ENCODE measurements at places on chromosomes 2 and 18.

DNA sequence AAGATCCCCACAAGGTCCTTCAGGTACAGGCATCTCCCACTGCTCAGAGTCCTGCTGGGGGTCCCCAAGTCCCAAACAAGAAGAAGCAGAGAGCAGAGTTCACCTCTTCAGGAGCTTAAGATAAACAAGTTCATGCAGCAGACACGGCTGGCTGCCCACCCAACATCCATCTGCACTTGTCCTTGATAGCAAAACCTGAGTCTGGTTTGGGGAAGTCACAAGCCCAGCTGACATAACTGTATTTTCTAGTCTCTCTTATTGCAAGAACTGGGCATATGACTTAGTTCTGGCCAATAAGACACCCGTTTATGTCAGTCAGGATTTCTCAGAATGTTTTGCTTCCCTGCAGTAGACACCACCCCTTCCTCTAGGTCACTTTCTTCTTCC lies 31.8 kb downstream of the AFF3 start:
- no peak for DNase-seq

- DNase-seq: no peak
These were observed 122.4 kb downstream of the NDUFA10 start for GRCh38 chr2:239902749-239903201.

DNA sequence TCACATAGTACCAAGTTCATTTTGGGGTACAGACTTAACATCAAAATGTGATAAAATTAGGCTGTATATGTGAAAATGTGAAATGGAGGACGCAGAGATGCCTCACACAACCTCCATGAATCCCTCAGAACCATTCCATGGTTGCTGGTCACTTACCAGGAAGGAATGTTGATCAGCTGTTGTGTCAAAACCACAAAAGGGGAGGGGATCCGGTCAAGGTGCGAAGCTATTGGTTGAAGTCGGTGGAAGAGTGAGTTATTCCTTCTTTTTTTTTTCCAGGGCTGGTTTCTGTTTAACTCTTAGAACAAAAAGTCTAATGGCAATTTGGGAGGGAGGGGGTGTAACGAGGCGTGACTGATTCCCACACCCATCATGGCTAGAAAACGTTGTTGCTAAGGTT lies 32.3 kb upstream of the REG3A start:
- no peak for DNase-seq

DNA sequence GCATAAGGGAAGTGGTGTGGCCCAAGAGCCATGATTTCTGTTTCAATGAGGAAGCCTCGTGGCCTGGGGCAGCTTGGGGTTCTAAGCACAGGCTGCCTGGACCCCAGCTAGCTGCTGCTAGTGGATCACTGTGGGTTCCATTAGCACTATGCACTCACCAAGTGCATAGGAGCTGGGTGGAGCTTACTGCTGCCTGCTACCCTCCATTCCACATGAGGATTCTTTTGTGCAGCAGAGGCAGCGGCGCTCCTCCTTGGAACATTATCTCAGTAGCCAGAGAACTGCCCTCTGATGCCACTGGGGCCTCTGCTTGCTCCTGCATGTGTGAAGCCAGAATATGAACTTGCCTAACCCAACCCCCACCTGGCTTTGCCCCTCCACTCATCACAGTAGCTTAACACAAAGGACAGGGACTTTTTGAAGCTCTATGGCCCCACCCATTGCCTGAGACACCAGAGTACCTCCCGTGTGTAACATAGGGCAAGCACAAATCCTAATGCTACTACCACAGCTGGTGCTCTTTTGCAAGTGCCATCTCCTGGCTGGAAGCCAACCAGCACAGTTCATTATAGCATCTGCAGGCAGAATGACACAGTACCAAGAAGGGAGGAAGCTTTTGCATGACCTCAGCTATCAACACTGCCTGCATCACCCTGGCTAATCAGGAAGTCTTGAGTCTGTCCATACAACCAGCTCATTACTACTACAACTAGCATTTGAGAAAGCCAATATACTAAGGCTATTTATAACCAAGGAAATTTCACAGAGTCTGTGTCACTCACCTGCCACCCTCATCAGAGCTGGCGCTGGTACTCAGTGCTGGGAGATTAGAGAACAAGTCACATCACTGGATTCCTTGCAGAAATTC lies 297.0 kb upstream of the GULP1 start:
- DNase-seq: no peak

DNA sequence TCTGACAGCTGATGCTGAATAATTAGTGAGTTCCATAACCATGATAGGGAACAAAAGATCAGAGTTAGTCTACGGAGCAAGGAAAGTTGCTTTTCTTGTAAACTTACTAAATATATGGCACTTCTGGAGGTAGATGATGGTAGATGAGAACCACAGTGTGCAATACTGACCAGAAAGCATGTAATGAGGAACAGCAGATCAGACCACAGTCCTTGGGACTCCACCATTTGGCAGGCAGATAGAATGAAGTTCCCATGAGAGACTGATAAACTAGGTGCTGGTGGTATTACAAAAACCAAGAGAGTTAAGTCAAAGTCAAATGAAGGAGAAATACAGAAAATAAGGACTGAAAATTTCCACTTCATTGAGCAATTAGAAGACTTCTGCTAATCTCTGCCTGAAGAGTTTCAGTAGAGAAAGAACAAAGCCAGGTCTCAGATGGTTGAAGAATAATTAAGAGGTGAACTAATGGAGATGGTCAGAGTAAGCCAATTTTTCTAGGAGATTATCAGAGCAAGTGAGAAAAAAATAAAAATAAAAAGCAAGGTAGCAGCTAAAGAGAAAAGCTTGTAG lies 10.4 kb downstream of the CERKL start:
- DNase-seq: no peak

DNA sequence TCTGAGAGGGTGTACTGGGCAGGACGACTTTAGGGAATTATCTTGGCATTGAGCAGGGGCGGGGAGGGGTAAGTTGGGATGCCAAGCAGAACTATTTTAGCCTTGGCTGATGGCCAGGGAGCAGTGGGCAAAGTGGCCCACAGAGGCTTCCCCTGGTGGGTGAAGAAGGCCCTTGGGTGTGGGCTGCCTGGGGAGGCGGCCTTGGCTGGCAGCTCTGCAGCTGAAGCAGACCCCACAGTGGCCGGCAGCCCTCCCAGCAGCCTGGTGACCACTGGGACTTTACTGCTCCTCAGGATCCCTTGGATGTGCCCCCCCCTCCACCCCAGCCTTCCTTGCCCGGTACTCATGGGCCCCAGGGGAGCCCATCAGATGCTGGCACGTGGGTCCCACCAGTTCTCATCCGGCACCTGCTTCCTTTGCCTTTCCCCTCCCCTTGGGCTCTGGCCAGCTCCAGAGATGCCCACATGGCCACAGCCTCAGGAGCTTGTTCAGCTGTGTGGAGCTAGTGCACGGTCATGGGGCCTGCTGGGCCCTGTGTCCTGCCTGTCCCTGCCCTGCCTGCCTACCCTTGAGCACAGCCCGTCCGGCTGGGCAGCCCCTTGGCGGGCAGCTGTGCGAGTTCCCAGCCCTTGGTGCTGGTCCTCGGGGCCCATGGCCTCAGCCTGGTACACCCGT lies 122.1 kb upstream of the HS6ST1 start:
- no peak for DNase-seq

DNA sequence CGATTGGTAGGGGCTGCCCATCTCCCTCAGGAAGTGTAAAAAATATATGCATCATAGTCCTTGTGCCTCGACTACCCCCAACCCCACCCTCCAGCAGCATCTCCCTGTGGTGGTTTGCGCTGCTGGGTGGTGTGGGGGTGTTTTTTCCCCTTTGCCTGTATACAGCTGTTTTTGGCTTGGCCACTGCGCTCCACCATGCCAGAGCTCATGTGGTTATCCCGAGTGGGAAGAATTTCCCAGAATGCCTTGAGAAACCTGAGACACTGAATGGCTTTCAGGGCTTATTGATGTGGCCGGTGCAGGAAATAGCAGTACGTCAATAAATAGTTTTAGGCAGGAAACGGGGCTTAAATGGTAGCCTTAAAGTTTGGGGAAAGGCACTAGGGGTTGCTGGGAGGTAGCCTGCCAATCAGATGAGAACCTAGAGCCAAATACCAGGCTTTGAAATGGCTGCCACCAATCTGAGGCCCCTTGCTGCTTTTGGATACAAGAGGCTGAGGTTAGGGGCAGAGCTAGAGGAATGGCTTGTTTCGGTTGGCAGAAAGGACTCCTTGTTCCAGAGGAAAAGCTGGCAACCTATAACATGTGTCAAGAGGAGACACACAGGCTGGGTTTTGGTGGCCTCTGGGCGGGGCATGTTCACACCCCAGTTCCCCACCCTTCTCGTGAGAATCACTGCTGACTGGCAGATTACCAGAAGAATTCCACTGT lies 144.1 kb downstream of the SMAD7 start:
- DNase-seq: no peak

DNA sequence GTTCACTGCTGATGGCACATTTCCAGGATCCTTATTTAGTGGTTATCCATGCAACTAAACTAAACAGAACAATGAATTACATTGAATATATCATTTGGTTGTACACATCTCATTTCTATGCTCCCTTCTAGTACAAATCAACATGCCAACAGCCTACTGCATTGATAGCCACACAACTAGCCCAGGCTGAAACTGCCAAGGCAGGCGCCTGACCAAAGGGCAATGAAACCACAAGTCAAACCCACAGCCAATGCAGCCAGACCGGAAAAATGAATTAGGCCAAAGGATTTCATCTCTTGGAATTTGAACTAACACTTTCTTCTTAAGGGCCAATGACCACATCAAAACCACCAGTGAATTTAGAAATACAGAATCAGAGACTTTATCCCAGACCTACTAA lies 196.4 kb downstream of the NOL4 start:
- no peak for DNase-seq

- DNase-seq: no peak
These were observed 14.9 kb upstream of the KLF11 start for GRCh38 chr2:10028407-10028987.

DNA sequence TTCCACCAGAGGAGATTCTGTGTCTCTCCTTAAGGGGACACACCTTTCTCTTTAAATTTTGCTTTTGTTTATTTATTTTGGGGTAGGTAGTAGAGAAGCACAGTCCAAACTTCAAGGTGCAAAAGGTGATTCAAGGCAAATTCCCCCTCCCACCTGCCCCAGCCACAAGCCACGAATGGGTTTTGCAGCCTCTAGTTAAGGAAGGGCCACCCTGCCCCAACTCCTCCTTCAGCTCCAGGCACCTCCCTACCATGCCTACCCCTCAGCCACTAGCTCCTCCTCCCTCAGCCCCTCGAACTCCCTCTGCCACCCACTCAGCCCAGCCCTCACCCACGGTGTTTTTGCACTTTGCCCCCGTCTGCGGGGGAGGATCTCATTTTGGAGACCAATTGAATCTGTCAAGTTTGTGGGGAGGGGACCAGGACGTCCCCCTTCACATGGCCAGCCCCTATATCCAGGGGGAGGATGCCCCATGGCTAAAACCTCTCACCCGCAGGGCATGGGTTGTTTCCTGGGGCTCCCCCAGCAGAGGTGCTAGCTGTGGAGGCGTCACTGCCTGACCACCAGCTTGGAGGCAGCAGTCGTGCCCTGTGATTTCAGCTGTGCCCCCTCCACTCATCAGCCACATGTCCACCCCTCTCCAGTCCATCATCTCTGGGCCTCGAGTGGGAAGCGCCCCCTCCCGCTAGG lies 4.5 kb downstream of the HAAO start:
- no peak for DNase-seq

DNA sequence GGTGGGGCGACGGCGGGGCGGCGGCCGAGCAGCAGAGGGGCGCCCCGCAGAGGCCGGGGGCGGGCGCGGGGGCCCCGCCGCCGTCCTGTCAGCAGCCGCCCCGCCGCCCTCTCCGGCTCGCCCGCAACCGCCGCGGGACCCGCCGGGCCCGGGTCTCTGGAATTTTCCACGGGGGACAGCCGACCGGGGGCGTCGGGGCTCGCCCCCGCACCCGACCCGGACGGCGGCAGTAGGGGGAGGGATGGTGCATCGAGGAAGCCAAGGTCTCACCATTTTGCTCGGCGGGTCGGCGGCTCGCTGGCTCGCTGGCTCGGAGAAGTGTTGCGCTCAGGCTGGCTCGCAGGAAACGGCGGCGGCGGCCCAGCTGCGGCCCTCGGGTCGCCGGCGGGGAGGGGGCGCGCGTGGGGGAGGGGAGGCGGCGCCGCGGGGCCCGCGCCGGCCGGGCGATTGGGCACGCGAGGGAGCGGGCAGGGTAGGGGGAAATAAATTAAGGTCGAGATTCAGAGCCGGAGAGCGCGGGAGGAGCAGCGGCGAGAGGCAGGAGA lies 405 bp downstream of the PPP3R1 start:
- no peak for DNase-seq

GRCh38 chr2:23135481-23136100 lies 249.4 kb upstream of the KLHL29 start:
- DNase-seq: no peak

GRCh38 chr2:149080099-149080498 lies 41.6 kb downstream of the LYPD6B start:
- DNase-seq: no peak

GRCh38 chr2:233098618-233099017 lies 38.5 kb downstream of the INPP5D start:
- DNase-seq: no peak

Data from stimulated activated CD8-positive, alpha-beta memory T cell treated with anti-CD3 and anti-CD28 coated beads, Interleukin-15, amount 100 ng/mL, for 24 hours (primary cell).